ENCODE measurements at places on chromosomes 16 and 17.

- DNase-seq, result no peak
Observed at GRCh38 chr16:85104821-85105391, 7.4 kb downstream of the CIBAR2 start.

DNA sequence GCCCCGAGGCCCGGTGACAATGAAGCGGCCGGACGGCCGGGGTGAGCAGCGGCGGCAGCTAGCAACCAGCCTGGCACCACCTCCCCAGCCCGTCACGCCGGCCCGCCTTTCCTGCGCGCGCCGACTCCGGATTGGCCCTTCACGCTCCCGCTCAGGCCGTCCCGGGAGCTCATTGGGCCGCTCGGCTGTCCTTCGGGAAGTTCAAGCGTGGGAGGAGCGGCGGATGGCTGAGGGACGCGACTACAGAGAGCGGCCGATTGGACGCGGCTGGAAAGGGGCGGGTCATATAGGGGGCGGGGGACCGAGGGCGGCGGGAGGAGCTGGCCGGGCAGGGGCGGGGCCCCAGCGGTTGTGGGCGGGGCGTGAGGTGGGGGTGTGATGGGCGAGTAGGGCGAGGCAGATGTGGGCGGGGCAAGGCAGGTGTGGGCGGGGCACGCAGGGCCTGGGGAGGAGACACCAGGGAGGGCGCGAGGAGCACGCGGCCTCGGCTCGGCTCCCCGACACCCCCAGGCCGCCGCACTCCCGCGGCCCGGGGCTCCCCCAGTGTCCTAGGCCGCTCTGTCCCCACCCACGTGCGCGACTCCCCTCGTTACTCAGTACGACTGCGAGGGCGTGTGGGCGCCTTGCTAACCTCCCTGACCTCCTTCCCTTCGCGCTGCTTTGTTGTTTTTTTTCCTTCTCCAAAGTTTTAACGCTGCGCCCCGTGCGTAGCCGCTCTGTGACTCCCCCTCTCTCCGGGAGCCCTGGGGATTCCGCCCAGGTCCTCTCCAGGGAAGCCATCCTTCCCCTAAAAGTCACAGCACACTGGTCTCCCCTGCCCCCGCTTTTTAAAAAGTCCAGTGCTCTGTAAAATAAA, at the start of gene CEP131:
CEP131 (minus strand) TSS at position 60 of the 856 bp plus-strand sequence. CDS start 2,909 bp downstream, outside the sequence.
- peak; percentile 98 for DNase-seq

DNA sequence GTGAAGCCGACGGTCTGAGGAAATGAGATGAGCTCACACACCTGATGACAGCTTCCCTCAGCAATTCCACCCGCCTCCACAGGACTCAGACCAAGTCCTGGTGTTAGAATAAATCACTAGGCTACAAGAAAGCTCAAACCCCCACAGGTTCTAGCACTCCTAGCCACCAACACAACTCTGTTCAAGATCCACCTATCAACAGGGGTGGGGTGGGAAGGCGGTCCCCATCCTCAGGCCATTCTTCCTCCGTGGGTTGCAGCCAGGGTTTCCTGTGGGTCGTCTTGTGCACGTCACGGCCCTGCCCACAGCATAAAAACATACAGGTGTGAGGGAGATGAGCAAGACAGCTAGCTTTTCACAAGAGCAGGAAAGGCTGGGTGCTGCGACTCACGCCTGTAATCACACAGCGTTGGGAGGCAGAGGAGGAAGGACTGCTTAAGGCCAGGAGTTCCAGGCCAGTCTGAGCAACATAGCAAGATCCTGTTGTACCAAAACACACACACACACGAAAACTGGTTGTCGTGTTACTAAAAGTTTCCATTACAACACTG, 81.1 kb downstream of the ANKRD11 start:
- peak; percentile 43 for DNase-seq

- no peak for DNase-seq
Observed at GRCh38 chr17:16623282-16623681, 30.4 kb downstream of the ZNF624 start.

- no peak for DNase-seq
Observed at GRCh38 chr16:50310308-50311133, 44.2 kb downstream of the ADCY7 start.

- no peak for DNase-seq
Observed at GRCh38 chr17:78342449-78343186, 17.3 kb downstream of the SOCS3 start.

GRCh38 chr17:57143361-57143760, 58.3 kb downstream of the AKAP1 start:
- DNase-seq, result no peak

- DNase-seq, result no peak
Observed at GRCh38 chr16:31460582-31461002, 1.3 kb downstream of the ARMC5 start.

- no peak for DNase-seq
Observed at GRCh38 chr16:11972128-11972527, 4.4 kb upstream of the SNX29 start.

DNA sequence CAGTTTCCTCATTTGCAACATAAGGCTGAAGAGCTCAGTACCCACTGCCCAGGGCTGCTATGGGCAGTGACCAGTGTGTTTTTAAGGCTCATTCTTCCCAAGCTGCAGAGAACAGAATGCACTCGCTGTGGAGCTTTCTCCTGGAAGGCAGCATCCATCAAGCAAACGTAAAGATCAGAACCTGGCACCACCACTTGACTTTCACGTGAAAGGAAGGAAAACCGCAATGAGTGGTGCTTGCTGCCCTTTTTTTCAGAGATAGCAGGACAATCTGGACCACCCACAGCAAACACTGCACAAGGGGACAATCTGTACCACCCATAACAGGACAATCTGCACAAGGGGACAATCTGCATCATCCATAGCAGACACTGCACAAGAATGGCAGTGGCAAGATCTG, 11.2 kb downstream of the CSNK1D start:
- DNase-seq, result no peak

- DNase-seq, result no peak
Observed at GRCh38 chr16:66728804-66729203, 22.6 kb downstream of the DYNC1LI2 start.

DNA sequence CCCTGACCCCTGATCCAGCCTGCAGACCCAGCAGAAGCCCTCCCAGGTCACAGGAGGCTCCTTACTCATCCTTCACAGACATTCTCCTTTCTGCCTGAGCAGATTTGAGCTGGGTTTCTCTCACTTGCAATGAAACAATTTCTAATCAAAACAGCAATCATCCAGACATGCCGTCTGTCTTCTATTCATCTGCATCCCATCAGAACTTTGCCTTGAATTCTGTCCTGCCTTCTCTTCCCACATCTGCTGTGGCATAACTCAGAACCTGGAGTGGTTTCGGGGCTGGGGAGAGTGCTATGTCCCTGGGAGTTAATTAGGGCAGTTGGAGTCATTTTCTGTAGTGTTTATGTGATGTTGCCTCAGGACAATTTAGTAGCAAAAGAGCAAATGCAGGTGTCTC, 278.6 kb downstream of the CBLN1 start:
- no peak for DNase-seq

GRCh38 chr17:50289991-50290702, 15.9 kb downstream of the TMEM92 start:
- DNase-seq, result no peak

- no peak for DNase-seq
Observed at GRCh38 chr16:12617401-12617819, 186.3 kb downstream of the CPPED1 start.

DNA sequence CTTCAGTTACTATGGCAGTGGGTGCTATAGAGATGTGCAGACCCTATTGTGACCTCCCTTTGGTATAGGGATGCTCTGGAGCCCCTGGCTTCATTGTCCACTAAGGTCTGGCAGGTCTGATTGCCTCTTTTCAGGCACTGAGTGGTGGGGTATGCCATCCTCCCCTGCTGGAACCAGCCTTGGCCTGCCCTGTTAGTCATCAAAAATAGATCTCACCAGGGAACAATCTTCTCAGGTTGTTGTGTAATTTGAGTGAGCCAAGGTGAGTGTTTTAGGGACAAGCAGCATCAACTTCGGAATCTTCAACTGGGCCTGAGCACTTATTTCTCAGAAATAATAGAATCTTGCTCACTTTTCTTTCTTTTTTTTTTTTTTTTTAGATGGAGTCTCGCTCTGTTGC, 19.6 kb downstream of the HMOX2 start:
- no peak for DNase-seq

- peak; percentile 69 for DNase-seq
Observed at GRCh38 chr17:58338841-58339754, 10.5 kb upstream of the TSPOAP1 start.

- DNase-seq, result no peak
Observed at GRCh38 chr16:17334096-17334495, 136.7 kb downstream of the XYLT1 start.

DNA sequence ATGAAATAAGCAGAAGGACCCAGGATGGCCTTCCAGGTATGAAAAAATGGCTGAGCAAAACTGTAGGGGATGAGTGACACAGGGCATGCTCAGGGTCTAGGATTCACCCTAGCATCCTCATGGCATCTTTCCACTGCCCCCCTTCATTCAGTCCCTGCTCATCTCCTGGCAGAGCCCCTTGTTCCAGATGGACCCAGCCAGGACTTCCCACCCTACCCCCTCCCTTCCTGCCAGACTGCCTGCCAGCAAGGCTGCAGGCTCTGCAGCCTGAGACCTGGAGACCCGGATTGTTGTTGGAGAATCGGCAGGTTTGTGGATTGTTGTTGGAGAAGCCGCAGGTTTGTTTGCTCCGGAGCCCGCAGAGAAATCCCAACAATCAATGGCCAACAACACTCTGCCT, 6.6 kb downstream of the SEZ6 start:
- DNase-seq, result no peak

- DNase-seq, result no peak
Observed at GRCh38 chr17:33977729-33978514, 277.2 kb upstream of the CCL2 start.

DNA sequence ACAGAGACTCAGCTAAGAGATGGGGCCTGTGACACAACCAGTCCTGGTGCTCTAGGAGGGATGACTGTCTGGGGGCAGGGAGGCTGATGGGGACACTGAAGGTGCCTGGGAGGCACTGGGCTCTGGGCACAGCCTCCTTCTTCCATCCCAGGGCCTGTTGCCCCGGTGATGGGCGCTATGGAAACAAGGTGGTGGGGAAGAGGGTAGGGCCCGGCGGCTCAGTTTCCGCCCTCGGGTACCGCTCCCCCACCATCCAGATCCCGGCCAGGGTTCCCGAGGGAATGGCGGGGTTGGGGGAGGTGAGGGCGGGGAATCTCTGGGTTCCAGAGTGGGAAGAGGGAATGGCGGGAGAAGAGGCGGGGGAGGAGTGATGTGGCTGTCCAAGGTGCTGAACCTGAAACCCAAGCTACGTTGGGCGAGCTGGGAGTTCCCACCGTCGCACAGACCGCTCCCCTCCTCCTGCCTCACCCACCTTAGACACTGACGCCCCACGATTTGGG, 981 bp downstream of the KCNH4 start:
- no peak for DNase-seq

DNA sequence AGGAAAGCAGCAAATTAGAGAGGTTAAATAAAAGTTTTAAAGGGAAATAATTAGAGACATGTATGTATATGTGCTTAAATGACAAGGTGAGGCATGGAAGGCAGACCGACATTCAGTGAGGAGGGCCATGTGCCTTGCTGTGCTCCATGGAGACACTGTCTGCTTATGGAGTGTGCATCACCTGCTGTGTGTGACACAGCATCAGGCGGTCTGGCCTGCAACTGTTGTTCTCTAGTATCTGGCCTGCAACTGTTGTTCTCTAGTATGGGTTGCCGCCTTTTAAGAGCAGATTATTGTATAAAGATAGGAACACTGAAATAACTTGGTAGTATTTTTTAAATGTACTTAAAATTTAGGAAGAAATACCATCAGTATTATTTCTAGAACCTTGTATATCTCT, 225.1 kb downstream of the LGALS9B start:
- no peak for DNase-seq

- DNase-seq, result no peak
Observed at GRCh38 chr17:10107316-10108165, 90.9 kb downstream of the GAS7 start.

GRCh38 chr17:41287050-41287449, 11.6 kb downstream of the KRTAP9-7 start:
- DNase-seq, result no peak

DNA sequence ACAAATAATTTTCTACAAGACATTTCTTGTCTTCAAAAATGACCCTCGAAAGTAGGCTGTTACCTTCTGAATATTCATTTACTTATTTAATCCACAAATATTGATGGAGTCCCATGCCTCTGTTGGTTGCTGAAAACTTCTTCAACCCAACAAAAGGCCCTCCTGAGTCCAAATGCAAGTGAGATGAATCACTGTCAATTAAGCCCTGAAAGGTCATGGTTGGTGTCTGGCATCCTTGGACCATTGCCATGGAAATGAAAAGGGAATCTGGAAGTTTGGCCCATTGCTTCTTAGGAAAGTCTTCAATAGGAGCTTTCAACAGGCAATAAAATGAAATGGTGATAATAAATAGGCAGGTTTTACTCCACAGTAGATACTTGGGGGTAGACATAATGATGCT, 364.7 kb upstream of the DYNLRB2 start:
- no peak for DNase-seq

DNA sequence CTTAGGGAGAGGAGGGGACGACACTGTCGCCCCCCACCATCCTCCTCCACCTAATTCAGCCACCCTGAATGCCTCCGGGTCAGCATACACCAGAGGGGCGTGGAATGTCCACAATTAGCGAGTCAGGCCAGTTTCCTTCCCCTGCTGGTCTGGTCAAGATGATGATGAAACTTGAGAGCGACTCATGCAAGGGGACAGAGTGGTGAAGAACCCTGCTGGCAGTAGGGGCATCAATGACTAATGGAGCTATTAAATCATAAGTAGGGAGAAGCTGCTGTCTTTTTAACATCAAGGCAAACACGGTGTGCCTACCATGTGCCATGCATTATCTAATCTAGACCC, 7.2 kb downstream of the SPACA3 start:
- no peak for DNase-seq

DNA sequence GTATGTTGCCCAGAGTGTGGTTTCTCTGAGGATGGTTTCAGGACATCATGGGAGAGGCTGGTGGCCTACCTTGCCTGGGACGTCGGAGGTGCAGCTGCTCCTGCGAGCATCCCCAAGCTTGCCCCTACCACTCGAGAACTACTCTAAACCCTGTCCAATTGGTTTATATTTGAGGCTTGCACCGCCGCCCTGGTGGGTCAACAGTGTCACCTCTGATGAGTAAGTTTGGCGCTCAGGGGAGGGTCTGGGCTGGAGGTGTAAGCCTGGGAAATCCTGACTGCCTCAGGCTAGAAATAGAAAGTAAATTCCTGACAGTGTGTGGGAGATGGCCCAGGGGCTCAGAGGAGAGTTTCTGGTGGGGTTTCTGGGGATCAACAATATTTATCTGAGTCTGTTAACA, 48.2 kb downstream of the CCDC42 start:
- no peak for DNase-seq

DNA sequence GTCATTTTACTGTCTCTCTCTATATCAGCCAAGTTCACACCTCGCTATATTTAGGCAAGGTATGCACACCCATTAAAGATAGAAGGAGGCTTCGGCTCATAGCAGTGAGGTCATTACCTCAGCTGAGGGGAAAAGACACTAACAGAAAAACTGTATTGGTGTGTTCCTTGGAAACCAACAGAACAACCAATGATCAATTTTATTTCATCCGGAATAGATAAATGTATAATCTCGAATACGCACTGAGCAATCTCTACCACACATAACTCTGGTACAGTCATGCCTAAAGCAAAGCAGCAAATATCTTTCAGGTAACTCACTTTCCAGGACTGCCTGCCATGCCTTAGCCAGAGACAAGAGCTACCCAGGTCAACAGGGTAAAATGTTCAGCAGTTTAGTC, 109.9 kb upstream of the CORO6 start:
- no peak for DNase-seq

Measured in activated T-helper 2 cell treated with anti-CD3 and anti-CD28 coated beads, Interferon-gamma antibody, Interleukin-2, Interleukin-4, amounts not matched to agents 10 μg/mL and 5 μg/mL and 100 μg/mL, durations not matched to agents 14 hours and 24 hours and 36 hours (primary cell).